Foreskin fibroblast (primary cell): ENCODE measurements at places on chromosomes 1 and 21.
A peak's percentile ranks its signal among the peaks of the same experiment; 100 is the strongest.

- no peak for DNase-seq
Measured at GRCh38 chr1:204278251-204278650, 64.5 kb upstream of the GOLT1A start.

DNA sequence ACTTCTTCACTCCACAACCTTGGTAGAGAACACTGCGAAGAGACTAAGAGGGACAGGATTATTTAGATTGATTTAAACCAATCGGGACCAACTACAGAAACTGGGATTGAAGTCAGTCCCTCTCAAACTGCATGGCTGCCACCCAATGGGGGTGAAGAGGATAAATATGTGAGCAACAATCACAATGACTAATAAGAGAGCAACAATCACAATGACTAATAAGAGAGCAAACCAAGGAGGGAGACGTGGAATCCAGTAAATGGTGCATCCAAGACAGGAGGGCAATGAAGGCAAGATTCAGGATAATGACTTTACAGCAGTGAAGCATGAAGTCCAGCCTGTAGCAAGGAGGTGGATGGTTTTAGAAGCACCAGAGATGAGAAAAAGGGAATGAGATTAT is 322.8 kb downstream of the TTLL7 start:
- DNase-seq: peak; percentile 54

DNA sequence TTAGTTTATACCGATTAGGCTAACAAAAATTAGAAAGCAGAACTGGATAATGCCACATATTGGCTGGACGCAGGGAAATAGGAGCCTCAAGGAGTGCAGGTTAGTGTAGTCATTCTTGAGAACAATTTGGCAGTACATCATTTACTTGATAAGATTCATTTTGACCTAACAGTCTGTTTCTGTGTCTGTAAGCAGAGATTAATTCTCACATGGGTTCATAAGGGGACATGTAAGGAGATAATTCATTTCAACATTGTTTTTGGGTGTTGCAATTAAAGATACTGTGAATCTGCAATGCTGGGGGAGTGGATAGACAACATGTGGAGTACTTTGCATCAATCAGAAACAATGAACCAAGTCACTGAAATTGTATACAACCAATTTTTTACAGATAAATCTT is 32.0 kb downstream of the AGO3 start:
- DNase-seq: no peak

- DNase-seq: no peak
Measured at GRCh38 chr21:45093035-45093532, 18.7 kb downstream of the ADARB1 start.

DNA sequence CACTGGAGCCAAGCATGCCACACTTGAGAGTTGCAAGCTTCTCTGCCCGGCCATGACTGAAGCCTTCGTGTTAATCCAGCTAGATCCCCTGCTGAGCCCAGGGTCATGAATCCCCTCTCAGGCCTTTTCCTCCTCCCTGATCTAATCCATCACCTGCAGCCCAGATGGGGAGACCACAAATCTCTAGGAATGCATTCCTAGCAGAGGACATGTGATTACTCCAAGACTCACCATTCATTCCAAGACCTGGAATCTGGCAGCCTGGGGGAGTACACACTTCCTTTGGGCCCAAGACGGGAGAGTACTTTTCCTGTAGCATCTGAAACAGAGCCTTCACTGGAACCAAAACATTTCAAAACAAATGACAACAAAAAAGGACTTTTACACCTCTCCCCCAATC is 269.3 kb upstream of the NFIA start:
- peak; percentile 38 for DNase-seq

GRCh38 chr1:150874455-150875196 is 1.8 kb downstream of the ARNT start:
- DNase-seq: no peak

GRCh38 chr1:87044424-87044823 is 130.0 kb downstream of the HS2ST1 start:
- no peak for DNase-seq

DNA sequence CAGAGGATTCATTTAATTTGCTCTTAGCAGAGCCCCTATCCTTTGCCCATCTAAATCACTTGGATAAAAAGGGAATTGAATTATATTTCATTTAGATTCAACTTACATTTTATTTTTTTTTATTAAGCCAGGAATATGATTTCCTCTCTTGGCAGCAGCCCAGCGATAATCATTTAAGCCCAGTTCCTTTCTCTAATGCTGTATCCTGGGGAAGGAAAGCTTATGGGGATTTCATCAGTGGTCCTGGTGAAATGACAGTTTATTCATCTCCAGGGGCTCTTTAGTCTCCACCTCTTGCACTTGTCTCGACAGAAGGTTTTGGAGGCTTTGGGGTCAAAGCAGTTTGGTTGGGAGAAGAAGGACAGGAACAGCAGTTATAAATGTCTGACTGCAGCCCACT is 50.4 kb upstream of the LRRC8D start:
- no peak for DNase-seq

DNA sequence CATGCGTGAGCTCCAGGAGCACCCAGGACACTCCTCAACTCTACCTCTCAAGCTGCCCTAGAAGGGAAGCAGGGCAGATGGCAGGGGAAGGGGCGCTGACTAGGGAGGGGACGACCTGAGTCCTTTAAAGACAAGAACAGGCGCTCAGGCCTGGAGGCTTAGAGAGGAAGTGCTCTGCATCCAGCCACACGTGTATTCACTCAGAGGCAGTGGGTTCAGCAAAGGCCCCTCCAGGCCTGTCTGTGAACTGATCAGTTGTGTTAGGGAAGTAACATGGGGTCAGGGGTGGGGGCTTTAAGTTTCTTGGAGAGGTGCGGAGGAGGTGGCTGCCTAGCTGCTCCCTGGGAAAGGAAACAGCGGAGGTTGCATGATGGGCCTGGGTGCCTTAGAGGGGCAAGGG is 37.1 kb upstream of the ARF1 start:
- DNase-seq: no peak

GRCh38 chr1:39892601-39893595 is 8.8 kb downstream of the MYCL start:
- DNase-seq: peak; percentile 40

GRCh38 chr1:243924588-243925349 is 74.7 kb upstream of the AKT3 start:
- peak; percentile 58 for DNase-seq

DNA sequence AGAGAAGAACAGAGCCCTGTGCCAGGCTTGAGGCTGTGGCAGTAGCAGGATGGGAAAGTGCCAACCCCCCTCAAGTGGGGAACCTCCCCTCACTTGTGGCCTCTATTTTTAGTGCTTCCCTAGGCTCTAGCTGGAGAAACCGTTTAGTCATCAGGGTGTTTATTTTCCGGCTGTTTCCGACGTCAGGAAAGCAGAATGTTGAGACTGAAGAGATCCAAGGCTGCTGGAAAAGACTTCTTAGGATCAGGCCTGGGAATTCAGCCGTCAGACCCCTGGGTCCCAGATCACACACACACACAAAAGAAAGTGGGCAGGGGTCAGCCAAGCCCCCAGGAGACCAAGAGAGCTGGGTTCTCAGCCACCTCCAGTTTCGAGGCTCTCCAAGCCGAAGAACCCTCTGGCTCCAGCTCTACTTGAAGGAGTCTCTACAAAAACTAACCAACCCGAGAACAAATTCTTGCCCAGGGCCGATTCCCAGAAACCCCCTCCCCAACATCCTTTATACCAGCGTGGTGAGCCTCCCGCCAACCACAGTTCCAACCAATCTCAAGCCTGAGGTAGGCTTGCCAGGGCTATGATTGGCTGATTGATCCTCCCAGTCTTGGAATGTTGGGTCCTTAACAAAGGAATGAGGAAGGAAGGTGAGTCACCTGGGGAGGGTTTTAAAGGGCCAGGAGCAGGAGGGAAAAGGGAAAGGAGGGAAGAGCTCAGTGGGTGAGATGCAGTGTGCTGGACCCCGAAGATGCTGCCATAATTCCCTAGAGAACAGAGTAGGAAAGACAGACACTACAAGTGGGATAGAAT is 2.5 kb upstream of the MEF2D start:
- DNase-seq: peak; percentile 94

DNA sequence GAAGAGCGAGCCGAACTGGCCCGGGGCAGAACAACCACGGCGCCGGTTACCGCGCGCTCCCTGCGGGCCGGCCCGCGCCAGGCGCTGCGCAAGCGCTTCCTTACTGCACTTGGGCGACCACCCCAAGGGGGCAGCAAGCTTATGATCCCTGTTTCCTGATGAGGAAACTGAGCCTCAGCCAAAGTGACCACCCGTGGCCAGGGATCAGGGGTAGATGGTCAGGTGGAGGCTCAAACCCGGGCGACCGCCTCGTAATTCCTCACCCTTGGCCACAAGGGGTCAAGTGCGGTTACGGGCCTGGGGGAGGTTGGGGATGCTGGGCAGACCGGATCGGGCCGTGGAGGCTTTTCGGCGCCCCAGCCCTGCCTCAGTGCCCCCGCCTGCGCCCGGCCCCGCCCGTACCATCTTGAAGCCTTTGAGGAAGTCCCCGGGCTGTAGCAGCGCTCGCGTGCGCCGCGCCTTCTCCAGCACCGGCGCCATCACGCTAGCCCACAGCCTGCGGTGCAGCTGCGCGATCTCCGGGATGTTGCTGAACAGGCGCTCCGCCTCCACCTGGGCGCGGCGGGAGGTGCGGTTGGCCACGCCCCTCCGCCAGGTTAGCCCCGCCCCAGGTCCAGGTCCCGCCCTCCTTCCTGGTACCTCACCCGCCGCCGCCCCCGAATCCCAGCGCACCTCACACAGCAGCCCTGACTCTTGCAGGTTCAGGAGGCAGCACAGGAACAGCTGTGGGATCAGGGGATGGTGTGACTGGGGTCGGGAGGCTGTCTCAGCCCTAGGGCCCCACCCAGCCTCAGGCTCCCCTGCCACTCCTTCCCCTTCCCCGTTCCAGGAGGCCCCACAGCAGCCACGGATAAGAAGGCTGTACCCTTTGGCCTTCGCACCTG is 5.4 kb upstream of the TNFRSF25 start:
- no peak for DNase-seq

GRCh38 chr1:55685560-55685959 is 470.4 kb upstream of the USP24 start:
- peak; percentile 79 for DNase-seq

GRCh38 chr1:197916500-197916983 is 630 bp upstream of the LHX9 start:
- DNase-seq: no peak

DNA sequence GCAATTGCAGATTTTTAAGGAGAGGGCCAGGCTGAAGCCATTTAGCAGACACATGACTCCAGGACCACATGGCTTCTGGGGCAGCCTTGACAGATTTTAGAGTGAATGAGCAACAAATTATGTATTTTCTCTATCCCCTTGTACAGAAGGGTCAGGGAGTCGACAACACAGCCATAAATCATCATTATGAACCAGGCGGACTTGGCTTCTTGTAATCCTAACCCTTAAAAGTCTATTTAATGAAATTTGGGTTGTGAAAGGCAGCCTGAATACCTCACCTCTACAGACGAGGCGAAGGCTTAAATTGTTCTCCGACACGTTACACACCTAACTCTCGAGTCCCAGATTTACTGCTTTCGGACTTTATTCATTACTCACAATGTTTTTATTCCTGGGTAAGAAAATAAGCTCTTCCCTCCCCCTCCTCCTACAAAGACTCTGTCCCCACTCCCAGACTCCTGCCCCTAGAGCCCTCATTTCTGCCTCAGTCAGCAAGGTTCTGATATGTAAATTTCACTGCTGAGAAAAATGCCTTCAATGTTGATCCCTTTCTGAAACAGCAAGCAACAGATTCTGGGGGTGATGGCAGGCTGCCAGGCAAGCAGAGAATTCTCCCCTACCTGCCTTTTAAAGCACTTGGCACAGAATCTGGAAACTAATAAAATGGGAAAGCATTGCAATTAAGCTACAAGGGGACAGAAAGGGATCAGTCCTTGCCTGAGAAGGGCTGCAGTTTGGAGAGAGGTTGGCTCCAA is 51.6 kb downstream of the PLPP3 start:
- peak; percentile 48 for DNase-seq

DNA sequence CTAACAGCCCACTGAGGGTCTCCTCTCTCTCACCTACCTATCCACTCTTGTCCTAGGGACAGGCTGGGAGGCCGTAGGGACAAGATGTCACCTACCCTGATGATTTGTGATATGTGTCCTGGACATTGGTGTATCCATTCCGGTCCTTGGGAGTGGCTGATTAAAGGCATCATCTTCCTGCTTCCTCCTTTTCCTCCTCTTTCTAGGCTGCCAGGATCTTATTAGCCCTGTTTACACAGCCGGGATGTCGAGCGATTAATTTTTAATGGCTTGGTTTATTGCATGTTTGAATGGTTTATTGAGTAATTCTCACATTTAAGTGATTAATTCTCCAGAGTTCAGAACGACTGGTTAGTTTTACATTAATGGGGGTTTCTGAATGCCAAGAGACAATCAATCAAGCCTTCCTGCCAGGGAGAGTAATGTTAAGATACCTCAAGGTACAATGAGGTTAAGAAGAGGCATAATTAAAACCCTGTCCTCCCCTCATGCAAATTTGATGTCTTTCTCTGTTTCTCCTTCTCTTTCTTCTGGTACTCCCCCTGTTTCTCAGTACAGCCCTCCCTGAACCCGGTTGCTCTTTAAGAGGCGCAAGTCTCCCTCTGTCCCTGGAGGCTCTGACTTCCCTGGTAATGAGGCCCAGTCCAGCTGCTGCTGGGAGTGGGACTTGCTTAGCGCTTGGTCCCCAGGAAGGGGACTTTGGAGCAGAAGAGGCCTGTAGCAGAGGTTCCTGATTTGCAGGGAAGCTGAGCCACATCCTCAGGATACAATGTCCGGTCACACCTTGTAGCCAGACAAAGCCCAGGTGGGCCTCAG is 50.9 kb downstream of the ACTL8 start:
- DNase-seq: no peak

DNA sequence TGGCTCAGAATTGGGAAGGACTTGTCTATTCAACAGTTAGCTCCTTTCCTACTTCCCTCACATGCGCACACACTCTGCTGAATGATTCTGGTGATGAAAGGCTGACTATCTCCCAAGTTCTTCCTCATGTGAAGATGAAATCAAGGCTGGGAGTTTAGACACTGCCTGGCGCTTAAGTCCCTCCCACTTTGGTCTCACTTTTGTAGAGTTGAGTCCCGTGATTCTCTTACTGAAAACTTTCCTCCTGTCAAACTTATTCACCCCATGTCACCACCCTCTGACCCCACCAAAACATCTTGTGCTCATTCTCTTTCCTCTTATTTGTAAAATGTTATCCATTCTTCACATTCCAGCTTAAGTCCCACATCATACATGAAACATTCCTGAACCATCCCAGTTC is 8.4 kb upstream of the MRPS6 start:
- DNase-seq: peak; percentile 25

DNA sequence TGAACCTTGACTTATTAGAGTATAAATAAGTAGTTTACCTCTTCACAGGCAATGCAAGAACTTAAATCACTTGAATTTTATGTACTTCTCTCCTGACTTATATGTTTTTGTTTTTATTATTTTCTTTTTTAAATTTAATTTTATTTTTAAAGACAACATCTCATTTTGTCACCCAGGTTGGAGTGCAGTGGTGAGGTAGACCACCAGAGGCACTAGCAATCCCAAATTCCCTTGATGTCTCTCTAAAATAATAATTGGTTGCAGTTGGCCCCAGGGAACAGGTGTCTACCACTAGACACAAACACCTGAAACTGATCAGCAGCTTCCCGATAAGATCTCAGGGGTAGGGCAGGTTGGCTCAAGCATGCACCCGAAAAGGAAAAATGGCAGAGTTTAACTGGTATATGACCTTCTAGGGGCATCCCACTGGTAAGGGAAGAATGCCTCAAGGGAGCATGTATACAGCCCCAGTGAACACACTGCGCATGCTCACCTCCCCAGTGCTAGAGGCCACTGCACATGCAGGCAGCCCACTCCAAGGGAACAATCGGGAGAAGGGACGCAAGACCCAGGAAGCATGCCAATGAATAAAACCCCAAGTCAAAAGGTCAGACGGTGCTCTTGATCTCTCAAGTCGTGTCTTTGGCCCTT is 14.6 kb downstream of the EXOC8 start:
- DNase-seq: no peak

GRCh38 chr1:34268311-34268954 is 91.7 kb downstream of the C1orf94 start:
- peak; percentile 65 for DNase-seq
